ENCODE measurements at places on chromosomes 7 and 10.

GRCh38 chr7:76211216-76211615, 9.5 kb downstream of the SRRM3 start:
- DNase-seq: no peak

DNA sequence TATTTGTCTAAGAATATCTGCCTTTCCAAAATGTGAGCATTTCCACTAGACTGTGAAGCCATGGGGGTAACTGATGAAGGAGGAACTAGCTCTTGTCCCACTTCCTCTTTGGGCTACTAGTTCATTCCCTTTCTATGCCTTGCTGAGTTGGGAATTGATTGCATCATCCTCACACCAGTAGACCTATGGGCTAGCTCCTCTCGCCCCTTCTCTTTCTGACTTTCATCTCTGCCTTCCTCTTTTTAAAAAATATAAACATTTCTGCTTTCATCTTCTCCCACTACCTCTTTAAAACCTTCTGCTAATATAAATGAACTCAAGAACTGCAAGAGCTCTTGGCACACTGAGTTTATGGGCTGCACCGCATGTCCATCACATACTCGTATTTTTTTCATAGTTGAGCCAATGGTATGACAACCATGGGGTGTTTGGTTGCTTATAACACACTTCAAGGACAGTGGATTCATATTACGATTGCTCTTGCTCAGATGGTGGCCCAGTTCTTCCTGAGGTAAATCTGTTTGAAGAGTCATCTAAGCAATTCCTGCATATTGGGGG, 182.0 kb downstream of the REEP3 start:
- DNase-seq: no peak

DNA sequence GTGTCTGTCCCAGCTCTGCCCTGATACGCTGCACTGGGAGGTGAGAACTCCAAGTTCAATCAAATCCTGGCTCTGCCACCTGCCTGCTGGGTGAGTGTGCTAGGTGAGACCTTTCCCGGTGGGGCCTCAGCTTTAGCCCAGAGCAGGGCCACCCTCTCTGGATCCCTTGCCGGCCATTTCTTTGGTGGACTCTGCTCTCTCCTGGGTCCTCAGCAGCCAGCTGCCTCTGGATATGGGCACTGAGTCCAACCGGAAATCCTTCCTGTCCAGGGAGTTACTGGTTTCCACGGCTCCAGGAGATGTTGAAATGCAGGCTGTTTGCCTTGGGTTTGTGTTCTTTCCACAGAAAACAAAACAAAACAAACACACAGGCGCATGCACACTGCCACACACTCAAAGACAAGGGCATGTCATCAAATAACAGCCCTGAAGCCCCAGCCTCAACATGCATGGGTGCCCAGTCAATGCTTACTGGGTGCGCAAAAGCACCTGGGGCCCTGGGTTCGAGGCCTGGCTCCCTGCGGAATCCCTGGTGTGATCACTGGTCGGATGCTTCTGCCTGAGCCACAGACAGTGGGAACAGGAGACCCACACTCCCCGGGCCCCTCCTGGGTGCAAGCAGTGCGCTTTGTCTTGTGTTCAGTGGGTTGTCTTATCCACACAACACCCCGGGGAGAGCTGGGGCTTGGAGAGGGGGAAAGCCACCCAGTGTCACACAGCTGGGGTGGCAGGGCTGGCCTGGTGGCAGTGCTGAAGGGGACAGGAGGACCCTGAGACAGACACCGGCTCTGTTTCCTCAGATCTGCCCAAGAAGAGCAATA, 33.1 kb downstream of the PPIF start:
- DNase-seq: peak; percentile 92

DNA sequence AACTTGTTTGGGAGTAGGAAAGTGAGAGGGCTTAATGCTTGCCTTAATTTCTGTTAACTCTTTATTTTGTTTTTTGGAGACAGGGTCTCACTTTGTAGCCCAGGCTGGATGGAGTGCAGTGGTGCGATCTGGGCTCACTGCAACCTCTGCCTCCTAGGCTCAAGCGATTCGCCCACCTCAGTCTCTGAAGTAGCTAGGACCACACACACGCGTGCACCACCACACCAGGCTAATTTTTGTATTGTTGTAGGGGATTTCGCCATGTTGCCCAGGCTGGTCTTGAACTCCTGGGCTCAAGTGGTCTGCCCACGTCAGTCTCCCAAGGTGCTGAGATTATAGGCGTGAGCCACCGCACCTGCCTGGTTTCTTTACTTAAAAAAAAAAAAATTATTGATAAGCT, 1.9 kb downstream of the PPP2R2D start:
- DNase-seq: no peak

DNA sequence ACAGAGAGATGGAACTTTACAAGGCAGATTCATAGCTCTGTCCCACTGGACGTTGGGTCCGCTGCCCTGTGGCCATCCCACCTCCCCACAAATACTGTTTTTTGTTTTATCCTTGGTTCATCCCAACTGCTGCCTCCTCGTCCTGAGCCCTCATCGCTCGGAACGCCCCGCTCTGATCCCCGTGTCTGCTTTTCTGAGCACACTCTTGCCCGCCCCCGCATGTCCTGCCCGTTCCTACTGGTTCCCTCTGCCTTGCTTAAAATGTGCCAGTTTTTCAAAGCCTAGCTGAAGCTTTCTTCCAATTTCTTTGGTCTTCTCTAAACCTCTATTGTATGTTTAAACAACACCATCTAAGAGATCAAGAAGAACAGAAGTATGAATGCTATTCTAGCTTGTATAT, 19.4 kb downstream of the RNF32 start:
- no peak for DNase-seq

- no peak for DNase-seq
Measured at GRCh38 chr10:110845192-110845755, 26.5 kb upstream of the PDCD4 start.

- no peak for DNase-seq
Measured at GRCh38 chr10:55163388-55163979, 362.5 kb upstream of the PCDH15 start.

DNA sequence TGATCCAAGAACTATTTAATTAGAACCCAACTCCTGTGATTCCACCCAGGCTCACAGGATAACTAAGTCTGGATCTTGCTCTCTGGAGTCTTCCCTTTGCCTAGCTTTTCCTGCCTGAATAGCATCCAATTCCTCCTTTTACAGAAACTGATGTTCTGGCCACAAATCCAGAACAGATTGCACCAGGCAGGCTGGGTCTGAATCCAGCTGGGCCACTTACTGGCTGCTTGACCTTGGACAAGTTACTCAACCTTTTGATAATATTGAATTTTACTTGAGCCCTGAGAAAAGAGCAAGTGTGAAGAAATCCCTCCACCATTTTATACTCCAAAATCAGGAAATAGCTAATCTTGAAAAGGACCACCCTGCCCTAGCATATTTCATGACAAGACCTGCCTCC, 55.5 kb upstream of the SLC35G1 start:
- no peak for DNase-seq
